Neuronal stem cell (in vitro differentiated cells): ENCODE measurements at places on chromosomes 1 and 21.

DNA sequence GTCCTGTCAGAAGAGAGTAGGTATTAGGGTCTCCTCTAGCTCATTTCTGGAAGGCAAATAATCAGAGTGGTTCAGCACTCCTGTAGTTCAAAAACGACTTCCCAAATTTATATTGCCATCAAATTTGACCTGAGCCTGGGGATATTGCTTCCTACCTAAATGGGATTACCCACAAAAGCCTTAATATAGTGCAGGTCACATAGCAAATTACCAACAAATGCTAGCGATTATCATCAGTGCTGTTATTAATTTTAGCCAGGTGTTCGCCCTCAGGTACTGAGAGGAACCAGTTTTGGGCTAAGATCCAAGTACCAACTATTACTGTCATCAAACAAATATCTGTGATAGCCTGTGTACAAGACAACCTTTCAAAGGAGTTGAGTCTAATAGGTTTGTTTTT is 661.8 kb upstream of the PTBP2 start:
- H3K4me1 ChIP-seq: no peaks in the 10 kb centered on the region
- no peak overlapping the region for H3K4me3 ChIP-seq
- DNase-seq: no peak

- no peaks in the 10 kb centered on the region for H3K36me3 ChIP-seq
- H3K4me3 ChIP-seq: no peak overlapping the region
- no peaks in the 10 kb centered on the region for H3K4me1 ChIP-seq
- DNase-seq: no peak
Observed at GRCh38 chr1:225872075-225872430, 10.1 kb downstream of the TMEM63A start.

DNA sequence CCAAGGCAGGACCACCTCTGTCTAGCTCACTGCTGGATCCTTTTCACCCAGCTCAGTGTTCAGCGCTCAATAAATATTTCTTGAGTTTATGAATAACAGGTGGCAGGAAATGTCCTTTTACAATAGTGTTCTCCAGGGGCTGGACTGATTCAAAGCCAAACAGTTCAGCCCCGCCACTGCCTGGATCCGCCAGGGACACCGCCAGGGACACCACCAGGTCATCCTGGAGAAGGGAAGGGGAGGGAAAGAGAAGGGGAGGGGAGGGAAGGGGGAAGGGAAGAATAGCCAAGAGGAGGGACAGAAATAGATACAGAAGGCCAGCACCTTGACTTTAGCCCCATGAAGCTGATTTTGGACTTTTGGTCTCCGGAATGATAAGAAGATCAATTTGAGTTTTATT is 255.6 kb downstream of the GRIK3 start:
- H3K4me3 ChIP-seq: no peak overlapping the region
- no peaks in the 10 kb centered on the region for H3K36me3 ChIP-seq
- H3K27me3 ChIP-seq: peaks cover 31% of the 10 kb centered on the region

GRCh38 chr21:45048026-45048698 is 26.2 kb upstream of the ADARB1 start:
- H3K27me3 ChIP-seq: peaks cover 36% of the 10 kb centered on the region
- H3K4me1 ChIP-seq: peaks cover 2% of the 10 kb centered on the region
- H3K4me3 ChIP-seq: no peak overlapping the region
- DNase-seq: no peak

DNA sequence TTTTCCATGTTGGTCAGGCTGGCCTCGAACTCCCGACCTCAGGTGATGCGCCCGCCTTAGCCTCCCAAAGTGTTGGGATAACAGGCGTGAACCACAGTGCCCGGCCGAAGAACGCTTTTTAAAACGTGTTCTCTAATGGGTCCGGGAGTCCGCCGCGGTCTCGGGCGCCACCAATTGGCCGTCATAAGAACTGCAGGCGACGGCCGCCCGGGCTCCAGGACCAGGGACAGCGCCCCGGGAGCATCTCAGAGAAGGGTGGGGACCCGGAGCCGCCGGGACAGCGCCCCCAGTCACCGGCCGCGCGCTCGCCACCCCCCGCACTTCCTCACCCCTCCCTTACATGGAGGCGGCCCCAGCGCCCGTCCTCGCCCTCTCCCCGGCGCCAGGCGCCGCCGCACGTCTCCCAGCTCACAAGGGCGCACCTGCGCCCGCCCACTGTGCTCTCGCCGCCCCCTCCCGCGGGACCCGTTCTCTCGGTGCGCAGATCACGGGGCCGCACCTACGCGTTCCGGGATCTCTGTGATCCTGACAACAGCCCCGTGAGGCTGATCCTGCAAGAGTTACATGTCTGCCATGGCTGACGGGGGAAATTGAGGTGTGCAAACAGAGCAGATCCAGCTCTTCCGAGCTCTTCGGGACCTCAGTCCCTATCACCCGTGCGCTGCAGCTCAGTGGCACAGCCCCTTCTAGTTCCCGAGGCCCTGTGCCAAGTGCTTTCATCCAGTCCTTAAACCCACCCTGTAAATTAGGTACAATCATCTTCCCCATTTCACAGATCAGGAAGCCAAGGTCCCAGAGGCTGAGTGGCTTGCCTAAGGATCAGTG is 9.8 kb downstream of the RAP1GAP start:
- H3K27ac ChIP-seq: no peak overlapping the region
- peaks cover 2% of the 10 kb centered on the region for H3K27me3 ChIP-seq
- H3K36me3 ChIP-seq: no peaks in the 10 kb centered on the region
- DNase-seq: peak; percentile 85
- H3K4me1 ChIP-seq: peaks cover 3% of the 10 kb centered on the region
